ENCODE measurements at places on chromosomes 3 and 15.

DNA sequence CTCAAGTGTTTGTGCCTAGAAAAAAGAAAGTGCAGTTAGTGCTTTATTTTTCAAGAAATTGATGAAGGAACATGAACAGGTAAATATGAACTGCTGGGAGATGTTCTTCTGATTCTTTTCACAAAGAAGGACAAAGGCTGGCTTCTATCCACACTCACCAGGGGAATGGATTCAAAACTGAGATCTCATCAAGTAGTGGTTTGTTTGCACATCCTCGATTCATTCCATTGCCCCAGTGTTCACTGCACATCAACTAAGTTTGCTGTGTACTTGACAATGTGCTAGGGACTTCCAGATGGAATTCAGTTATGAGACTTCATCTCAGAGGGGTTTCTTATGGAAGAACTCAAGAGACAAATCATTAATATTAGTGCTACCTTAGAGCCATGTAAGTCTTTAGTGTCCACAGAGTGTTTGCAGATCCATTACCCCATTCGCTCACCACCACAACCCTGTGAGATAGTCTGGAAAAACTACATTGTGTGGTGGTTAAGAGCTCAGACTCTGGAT, 332.9 kb upstream of the PPP2R3A start:
- DNase-seq = no peak

DNA sequence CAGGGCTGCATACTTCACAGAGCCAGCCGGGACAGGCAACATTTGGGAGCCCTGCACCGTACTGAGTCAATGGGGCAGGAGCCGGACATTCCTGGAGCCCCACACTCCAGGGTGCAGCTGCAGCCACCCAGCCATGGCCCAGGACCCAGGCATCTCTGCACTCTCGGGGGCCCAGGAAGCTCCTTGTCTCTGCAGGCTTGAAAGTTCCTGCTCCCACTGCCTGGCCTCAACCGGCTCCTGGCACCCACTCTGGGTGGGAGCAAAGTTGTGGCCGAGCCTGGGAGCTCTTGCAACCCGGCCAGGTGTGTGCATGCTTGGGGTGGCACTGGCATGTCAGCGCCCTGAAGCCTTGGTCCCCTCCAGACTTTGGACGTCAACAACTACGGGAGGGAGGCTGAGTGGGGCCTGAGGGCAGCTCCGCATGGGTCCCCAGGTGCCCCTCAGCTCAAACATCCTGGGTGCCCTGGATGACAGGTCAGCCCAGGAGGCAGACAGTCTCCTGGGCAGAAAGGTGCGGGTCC, 833.5 kb upstream of the CADM2 start:
- DNase-seq = no peak

DNA sequence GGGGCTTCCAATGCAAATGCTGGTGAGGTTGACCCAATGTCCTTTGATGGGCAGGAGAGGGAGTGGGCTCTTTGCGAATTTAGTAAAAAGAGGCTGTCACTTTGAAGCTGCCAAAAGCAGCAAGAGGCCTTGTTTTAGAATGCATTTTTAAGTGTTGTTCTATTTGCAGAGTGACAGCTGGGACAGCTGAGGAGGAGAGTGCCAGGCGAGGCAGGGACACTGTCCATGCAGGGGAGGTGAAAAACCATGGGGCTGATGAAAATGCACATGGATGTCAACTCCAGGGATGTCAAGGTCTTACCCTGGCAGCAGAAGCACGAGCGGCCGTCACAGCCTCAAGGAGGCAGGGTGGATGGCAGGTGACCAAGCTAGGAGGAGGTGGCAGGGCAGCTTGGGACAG, 279.8 kb downstream of the ADAMTS17 start:
- no peak for DNase-seq

- DNase-seq = no peak
Measured at GRCh38 chr3:42441791-42442190, 31.4 kb upstream of the LYZL4 start.

DNA sequence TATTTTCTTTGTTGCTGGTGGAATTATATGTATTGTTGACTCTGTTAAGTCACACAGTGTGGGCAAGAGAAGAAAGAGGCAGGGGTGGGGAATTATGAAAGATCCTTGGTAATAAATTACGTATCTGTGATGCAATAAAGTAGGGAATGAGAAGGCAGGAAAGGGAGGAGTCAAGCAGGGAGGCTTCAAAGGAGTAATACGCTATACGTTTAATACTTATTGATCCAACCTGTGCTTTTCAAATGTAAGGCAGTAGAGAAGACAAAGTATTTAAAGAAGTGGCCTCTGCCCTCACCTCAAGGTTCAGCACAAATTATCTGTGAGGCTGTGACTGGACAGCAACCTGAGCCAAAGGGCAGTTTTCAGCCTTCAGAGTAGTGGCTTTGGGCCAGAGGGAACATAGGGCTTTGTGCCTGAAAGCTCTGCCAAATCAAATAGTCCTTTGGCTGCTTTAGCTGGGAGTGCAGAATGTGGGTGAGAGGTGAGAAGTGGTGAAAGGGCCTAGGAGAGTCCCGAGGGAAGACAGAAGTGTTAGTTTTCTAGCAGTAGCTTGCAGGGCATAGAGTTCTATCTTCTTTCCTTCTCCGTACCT, 1.2 kb upstream of the PLIN1 start:
- DNase-seq = no peak

- DNase-seq = no peak
Measured at GRCh38 chr3:193446965-193447602, 68.5 kb upstream of the ATP13A5 start.

DNA sequence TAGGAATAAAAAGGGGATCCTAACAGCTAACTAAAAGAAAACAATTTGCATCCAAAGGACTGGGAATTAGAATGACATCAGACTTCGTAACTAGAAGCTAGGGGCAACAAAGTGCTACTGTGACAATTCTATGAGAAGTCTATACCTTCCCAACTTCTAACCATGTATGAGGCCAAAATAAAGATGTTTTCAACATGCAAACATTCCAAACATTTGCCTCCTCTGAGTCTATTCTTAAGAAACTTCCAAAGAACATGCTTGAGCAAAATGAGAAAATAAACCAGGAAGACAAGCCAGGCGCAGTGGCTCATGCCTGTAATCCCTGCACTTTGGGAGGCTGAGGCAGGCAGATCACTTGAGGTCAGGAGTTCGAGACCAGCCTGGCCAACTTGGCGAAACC, 13.1 kb upstream of the RNF7 start:
- no peak for DNase-seq

GRCh38 chr3:166435469-166436057, 598.3 kb upstream of the BCHE start:
- DNase-seq = no peak

DNA sequence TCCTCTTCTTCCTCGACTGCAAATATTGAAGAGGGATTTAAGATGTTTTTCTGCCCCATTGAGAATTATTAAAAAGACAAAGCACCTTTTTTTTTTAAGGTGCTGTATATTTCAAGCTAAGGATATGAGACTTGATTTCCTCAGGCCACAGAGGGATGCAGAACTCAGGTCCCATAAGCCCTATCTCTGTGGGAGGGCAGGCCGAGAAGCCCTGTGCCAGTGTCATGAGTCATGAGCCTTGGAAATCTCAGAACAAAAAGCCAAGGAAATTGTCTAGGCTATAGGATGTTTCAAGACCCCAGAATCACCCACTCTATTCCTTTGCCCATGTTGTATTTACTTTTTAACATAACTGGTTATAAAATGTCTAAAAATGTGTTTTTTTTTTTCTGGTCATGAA, 7.3 kb downstream of the ESYT3 start:
- DNase-seq = no peak

DNA sequence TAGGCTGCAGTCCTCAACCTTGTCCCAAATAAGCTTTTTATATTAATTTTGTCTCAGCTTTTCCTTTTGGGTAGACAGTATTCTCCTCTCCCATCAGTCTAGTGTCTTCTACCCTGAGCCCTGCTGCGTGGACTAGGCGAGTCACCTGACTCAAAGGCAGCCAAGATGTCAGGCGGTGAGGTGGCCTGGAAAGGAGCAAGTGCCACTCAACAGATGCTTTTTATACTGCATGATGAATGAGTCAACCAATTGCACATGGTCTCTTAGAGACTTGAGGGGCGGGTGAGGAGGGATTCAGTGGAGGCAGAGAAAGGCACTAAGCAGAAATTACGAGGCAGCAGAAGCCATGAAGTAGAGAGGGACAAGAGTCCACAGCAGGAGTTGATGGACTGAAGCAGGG, 95.9 kb downstream of the FRMD4B start:
- no peak for DNase-seq

DNA sequence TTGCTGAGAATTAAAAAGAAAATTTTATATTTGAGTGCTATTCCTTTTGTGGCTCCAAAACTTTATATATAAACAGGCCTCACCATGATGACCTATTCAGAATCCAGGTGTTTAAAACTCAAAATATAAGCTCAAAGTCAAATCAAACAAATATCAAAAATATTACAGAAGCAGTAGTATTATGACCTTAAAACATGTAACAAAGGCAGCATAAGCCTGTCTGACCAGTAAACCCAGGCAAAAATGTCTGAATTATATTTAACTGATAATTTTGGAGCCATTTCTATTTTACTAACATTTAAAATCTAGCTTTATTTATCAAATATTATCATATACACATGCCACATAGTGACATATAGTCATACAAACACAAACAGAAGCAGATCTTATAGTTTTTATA, 6.4 kb upstream of the NOX5 start:
- no peak for DNase-seq

- no peak for DNase-seq
Measured at GRCh38 chr3:8765528-8765927, 3.9 kb downstream of the OXTR start.

GRCh38 chr3:141860766-141861513, 15.5 kb upstream of the ATP1B3 start:
- no peak for DNase-seq

DNA sequence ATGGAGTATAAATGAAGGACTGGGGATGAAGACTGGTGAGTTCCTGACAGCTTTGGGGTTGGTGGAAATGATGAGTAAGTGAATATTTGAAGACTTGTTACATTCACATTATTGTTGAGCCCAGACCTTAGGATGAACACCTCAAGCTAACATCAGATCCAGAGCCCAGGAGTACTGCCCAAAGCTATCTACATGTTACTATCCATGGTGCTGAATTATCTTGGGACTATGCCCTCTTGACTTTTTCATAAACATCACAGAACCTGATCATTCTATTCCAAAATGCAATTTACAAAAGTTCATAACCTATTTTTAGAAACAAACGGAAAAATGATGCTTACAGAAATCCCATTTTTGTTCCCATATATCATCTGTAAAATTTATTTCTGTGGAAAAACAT, 613.3 kb downstream of the TUSC7 start:
- no peak for DNase-seq

Measured in stimulated activated naive CD4-positive, alpha-beta T cell treated with Interleukin-2 at 50 U/mL for 16 hours (primary cell).